ENCODE measurements at places on chromosomes 5 and 9.

- no peak for DNase-seq
Measured at GRCh38 chr9:88291856-88292255, 96.4 kb upstream of the SPIN1 start.

- no peak for DNase-seq
Measured at GRCh38 chr9:77879437-77879943, 152.1 kb downstream of the GNAQ start.

GRCh38 chr5:75552764-75553163 is 41.1 kb downstream of the POLK start:
- DNase-seq: no peak

GRCh38 chr5:157284458-157285212 is 18.7 kb downstream of the CYFIP2 start:
- no peak for DNase-seq

- no peak for DNase-seq
Measured at GRCh38 chr5:171586436-171586835, 167.0 kb downstream of the FGF18 start.

DNA sequence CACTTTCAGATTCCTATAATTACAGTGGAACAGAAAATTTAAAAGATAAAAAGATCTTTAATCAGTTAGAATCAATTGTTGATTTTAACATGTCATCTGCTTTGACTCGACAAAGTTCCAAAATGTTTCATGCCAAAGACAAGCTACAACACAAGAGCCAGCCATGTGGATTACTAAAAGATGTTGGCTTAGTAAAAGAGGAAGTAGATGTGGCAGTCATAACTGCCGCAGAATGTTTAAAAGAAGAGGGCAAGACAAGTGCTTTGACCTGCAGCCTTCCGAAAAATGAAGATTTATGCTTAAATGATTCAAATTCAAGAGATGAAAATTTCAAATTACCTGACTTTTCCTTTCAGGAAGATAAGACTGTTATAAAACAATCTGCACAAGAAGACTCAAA is 29.5 kb downstream of the ZFYVE16 start:
- no peak for DNase-seq

GRCh38 chr5:94793816-94794198 is 175.3 kb downstream of the SLF1 start:
- peak; percentile 13 for DNase-seq

- no peak for DNase-seq
Measured at GRCh38 chr9:104795857-104796256, 31.9 kb downstream of the NIPSNAP3B start.

DNA sequence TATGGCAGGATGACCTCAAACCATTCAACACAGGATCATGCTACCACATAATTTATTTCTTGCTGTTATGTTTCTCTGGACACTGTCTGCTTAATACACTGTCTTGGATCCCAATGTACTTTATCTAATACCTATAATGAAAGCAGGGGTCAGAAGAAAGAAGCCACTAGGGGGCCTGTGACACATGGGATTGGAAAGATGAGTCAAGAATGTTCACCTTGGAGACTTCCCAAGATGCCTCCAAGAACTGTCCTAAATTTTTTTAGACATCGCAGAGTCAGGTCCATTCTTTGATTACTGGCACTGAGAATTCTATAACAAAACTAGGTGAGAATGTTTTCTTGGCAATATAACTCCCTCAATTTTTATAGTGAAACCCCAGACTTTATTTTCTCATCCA is 305.8 kb upstream of the SMARCA2 start:
- DNase-seq: no peak

GRCh38 chr9:68728731-68729130 is 23.7 kb downstream of the PIP5K1B start:
- DNase-seq: no peak

- DNase-seq: no peak
Measured at GRCh38 chr9:92729735-92730155, 34.9 kb downstream of the BICD2 start.

DNA sequence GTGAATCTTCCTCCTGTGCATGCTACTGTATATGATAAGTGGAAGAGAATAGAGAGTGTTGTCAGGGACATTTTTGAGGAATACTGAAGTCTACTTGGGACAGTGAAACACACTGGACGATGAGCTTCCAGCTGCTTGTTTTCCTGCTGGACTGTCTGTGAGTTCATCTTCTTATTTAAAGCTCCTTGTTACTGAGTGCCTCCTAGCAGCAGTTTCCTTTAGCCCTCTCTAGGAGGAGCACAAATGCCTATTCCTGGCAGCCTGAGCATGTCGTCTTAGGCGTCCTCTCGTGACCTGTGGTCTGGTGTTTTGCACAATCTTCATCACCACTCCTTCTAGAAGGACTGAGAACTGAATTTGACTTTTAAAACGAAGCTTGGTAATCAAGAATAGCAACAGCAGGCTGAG is 43.8 kb downstream of the ANKRD33B start:
- peak; percentile 91 for DNase-seq

DNA sequence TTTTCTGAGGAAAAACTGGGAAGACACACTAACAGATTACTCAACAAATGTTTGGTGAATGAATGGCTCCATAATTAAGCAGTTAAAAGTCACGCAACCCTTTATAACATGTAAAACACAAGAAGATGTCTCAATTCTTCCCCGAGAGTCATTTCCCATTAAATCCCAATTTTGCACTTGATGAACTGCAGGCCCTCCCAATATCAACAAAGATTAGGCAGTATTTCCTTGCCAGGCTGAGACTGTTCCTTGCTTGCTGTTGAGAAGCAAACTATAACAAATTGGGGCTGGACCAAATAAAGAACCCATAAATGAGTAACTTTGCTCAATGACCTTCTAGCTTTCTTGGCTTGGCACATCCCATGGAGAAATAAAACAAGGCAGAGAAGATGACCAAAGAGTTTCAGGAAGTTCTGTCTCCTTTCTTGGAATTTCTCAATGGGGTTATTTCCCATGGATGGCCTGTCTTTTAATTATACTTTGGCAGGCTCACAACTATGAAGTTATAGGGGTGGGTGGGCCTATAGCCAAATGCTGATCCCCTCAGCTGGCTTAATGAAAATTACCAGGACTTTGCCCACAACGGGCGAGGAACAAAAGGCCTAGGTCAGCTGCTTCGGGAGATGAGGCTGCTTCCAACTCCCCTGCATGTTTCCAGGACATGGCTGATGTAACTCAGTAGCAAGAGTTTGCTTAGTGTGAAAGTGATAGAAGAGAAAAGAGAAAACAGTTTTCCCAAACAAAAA is 243.1 kb upstream of the RFX3 start:
- DNase-seq: no peak

- no peak for DNase-seq
Measured at GRCh38 chr9:114465906-114466900, 39.1 kb downstream of the WHRN start.

GRCh38 chr5:22605473-22605872 is 247.7 kb downstream of the CDH12 start:
- no peak for DNase-seq

DNA sequence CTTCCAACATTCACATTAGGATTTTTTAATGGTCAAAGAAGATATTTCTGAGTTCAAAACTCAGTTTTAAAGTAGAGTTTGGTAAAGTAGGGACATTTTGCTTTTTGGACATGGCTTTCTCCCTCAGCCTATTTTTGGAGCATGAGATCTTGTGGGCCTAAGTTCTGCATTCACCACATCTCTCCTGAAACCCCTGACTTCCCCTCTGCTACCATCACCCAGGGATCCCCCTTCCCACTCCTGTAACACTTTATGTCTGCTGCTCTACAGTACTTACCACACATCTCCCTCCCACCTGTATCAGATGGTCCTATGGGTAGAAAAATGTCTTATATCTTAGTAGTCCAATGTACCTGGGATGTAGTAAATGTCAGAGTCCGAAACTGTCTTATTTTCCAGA is 48.2 kb upstream of the JAK2 start:
- DNase-seq: no peak

GRCh38 chr9:111730937-111731567 is 63.7 kb downstream of the SHOC1 start:
- DNase-seq: no peak

- no peak for DNase-seq
Measured at GRCh38 chr5:136018814-136019783, 9.7 kb upstream of the TGFBI start.

GRCh38 chr9:120396418-120396817 is 183.5 kb downstream of the CDK5RAP2 start:
- DNase-seq: no peak

- DNase-seq: no peak
Measured at GRCh38 chr5:98768160-98768959, 5.1 kb upstream of the RGMB start.

- no peak for DNase-seq
Measured at GRCh38 chr5:54281960-54282692, 28.2 kb downstream of the ARL15 start.

GRCh38 chr9:117414906-117415331 is at the start of gene ASTN2:
Gene ASTN2 (minus strand): TSS chr9:117415057. CDS start chr9:117414938, 119 bp downstream.
- no peak for DNase-seq

GRCh38 chr5:90351101-90351500 is 58.5 kb downstream of the CETN3 start:
- DNase-seq: no peak

DNA sequence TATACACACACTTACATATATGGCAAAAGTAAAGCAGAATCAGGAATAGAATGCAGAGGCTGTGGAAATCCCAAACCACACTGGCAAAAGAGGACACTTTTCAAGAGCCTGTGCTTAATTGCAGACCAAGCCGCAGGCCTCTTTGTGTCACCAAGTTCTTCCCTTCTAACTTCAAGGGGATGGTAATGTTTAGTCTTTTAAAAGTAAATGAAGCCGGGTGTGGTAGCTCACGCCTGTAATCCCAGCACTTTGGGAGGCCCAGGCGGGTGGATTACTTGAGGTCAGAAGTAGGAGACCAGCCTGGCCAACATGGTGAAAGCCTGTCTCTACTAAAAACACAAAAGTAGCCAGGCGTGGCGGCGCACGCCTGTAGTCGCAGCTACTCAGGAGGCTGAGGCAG is 28.7 kb downstream of the ROR2 start:
- DNase-seq: no peak

GRCh38 chr5:100472091-100472490 is 63.1 kb upstream of the FAM174A start:
- DNase-seq: no peak

DNA sequence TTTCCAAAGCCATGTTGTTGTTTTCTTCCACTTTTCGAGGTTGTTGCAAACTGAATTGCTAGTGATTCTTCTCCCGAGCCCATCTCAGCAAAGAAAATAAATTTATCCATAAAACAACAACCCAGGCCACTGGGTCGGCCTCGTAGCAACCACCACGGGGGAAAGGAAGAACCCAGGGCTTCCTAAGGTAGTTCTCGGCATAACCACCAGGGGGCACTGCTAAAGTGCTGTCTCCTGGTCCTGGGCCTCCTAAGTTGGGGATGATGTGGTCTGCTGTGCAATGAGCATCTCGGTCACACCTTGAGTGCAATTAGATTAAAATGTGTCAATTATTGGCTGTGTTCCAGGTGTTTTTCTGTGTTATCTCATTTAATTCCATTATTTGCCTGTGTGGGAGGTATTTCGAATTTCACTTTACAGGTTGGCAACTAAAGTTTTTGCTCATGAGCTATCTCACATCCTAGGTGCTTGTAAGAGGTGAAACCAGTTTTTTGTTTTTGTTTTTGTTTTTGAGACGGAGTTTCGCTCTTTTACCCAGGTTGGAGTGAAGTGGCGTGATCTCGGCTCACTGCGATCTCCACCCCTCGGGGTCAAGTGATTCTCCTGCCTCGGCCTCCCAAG is 102.8 kb upstream of the DAP start:
- no peak for DNase-seq

DNA sequence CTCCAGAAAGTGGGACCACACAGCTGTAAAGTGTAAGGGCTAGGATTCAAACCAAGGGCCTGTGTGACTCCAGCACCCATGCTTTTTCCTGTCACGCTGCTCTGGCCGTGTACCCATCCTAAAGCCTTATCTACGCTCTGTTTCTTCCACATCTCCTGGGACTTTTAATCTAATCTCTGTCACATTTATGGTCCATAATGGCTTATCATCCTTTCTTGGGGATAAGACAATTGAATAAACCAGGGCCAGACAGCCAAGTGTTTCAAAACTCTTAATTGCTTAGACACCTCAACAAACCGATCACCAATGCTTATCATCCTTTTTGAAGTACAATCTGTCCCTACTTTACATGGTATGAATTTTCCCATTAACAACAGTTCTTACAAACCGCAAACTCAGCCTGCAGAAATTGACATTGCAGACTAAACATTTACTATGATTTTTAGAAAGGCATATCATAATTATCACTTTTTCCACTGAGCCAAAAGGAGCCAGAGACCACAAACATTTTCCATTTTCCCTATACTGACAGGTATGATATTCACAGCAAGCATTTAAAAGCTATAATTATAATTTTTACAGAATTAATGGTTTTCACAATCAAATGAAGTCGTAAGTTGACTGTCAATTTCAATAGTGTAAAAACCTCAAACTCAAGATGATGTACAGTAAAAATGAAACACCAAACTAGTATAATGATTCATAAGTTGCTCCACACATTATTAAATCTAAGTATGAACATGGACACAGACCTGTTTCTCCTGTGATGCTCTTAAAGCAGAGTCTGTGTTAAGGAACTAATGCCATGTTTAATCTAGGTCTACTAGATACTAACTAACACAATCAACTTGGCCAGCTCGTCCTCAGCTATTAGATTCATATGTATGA is 99.5 kb downstream of the FBXW11 start:
- no peak for DNase-seq

GRCh38 chr5:174625591-174626350 is 98.6 kb upstream of the MSX2 start:
- DNase-seq: no peak

DNA sequence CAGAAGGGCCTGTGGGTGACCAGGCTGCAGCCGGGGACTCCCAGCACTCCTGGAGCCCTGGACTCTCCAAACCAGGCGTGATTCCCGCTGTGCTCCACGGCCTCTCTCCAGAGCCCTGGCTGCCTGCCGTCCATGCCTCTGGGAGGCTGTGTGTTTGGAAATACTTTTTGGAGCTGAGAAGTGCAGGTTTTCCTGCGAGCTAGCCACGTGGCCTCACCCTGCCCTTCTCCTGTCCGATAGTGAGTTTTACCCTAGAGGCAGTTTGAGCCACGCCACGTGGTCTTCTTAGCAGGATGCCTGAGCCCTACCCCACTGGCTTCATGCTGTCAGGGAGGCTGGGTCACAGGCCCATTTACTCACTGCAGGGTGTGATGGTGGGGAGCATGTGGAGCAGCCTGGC is 71.3 kb downstream of the COL5A1 start:
- DNase-seq: no peak

DNA sequence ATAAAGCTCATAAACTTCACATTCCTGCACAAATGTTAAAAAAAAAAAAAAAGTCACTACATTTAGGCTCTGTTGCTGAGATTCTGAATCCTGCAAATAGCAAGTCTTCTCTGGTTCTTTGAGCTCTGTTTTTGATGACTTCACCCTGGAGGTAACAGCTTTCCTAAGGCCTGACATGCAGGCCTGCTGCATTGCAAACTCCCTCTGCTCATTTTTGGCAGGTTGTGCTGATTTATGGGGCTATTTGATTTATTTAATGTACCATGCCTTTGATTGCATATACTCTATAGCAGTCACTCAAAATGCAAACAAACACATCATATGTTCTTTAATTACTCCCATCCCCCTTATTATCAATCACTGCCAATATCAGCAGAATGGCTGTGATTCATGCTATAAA is 416.1 kb upstream of the IZUMO3 start:
- no peak for DNase-seq

GRCh38 chr9:127917603-127918002 is 762 bp upstream of the ST6GALNAC4 start:
- no peak for DNase-seq

Measured in SIG-M5 (cell line).